AG10803 (cell line): ENCODE measurements at places on chromosomes 7 and 10.

DNA sequence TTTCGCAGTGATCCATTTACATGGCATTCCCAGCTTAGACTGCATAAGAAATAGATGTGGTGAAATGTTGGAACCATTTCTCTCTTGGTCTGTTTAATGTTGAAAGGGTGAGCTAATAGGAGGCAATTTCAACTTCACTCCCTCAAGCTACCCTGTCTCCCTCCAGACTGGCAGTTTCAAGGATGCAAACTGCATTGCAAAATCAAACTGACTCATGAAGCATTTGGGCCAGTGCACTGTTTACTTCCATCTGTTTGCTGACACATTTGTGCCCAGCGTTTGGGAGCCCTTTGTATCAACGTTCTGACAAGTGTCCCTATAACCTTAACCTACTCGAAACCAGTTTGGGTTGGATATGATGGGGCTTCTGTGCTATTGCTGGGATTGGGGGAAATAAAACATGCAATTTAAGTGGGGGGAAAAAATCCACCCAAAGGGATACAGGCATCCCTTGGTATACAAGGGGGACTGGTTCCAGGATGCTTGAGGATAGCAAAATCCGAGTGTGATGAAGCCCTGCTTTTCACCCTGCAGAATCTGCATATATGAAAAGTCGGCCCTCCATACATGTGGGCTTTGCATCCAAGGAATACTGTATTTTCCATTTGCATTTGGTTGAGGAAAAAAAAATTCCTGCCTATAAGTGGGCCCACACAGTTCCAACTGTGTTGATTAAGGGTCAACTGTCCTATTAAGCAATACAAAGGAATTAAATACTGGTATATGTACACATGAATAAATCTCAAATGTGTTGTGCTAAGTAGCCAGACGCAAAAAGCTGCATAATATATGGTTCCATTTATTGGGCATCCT lies 15.6 kb downstream of the RHEB start:
- DNase-seq: peak; percentile 96

DNA sequence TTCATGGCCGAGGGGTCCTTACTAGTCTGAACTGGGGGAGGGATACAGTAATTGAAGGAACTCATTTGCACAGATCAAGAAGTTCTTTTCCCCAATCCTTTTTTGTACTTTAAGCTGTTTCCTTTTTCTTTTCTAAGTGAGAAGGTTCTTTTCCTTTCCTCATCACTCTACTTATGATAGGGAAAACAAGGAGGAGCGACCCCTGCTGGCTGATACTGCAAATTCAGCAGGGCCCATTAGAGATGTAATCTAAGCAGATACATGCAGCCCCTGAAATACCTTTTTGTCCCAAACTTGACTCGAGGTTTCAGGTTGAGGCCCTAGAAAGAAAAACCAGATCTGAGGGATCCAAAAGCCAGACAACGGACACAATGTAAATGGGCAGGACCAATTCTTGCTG lies 305.5 kb downstream of the DNAJB9 start:
- peak; percentile 1 for DNase-seq

GRCh38 chr7:70890147-70890969 lies 241.6 kb upstream of the GALNT17 start:
- DNase-seq: no peak

DNA sequence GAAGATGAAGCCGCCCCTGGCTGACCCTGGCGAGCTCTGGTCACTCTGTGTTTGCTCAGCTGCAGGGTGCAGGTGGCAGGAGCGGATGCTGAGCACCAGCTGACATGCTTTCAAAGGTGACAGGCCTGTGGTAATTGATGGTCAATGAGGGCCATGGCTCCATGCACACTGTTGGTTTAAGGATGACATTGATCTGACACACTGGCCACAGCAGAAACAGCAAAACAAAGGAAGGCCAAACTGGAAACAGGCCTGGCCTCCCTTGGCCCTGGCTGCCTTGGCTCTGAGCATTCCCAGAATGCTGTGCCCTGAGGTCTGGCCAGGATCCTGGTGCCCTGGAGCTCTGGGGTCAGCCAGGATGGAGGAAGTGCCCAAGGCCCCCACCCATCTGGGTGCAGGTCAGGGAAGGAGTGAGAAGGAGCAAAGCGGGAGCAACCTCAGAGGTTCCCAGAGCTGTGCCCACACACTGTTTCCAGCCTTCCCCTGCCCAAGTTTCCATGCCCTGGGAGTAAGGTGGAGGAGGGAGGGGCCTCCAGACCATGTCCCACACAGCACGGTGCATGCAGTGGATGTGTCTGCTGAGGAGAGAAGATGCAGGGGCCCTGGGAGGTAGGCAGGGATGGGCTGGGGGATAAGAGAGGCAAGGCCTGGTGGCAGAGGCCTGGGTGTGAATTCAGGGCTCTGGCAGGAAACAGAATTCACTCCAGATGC lies 302.2 kb downstream of the RPS24 start:
- DNase-seq: peak; percentile 76

DNA sequence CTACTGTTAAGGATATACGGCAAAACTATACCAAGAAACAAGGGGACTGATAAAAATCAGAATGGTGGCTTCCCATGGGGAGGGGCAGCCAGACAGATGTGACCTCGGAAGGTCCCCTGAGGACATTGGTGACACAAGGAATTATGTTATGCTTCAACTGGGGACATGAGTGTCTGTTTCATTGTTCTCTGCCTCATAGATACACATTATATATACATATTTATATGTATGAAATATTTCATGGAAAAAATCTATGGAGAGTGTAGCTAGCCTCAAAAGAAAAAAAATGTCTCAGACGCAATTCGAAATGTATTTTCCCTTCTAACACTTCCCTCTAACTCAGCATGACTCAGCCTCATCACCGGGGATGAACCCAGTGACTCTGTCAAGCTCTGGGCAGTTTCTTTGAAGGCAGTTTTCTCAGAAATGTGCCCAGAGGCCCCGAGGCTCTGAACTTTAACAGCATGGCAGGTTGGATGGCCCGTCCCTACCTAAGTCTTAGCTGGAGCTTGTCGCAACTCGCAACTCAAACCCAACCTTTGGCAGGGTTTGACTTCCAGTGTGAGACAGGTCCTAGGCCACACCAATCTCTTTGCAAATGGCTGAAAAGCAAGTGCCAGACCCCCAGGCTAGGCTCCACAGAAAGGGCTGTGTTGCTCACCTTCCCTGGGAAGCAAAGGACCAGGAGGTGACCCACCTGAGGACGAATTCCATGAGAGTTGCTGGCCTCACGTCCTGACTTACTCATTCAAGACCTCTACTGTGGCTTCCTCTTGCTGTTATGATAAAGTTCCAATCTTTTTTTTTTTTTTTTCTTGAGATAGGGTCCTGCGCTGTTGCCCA lies 86.9 kb downstream of the CARD11 start:
- DNase-seq: peak; percentile 14

- no peak for DNase-seq
Observed at GRCh38 chr7:43652364-43652763, 69.5 kb downstream of the STK17A start.

DNA sequence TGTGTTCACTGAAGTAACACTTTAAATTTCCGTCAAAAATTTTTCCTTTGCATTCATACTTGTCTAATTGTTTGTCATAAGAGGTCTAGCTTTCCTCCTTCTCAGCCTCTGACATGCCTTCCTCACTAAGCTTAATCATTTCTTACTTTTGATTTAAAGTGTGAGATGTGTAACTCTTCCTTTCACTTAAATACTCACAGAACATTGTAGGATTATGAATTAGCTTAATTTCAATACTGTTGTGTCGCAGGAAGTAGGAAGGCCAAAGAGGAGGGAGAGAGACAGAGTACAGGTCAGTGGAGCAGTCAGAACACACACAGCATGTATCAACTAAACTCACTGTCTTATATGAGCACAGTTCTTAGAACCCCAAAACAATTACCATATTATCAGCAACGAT lies 99.0 kb downstream of the SRPK2 start:
- no peak for DNase-seq

- peak; percentile 56 for DNase-seq
Observed at GRCh38 chr10:34889004-34889869, 74.1 kb upstream of the PARD3 start.

DNA sequence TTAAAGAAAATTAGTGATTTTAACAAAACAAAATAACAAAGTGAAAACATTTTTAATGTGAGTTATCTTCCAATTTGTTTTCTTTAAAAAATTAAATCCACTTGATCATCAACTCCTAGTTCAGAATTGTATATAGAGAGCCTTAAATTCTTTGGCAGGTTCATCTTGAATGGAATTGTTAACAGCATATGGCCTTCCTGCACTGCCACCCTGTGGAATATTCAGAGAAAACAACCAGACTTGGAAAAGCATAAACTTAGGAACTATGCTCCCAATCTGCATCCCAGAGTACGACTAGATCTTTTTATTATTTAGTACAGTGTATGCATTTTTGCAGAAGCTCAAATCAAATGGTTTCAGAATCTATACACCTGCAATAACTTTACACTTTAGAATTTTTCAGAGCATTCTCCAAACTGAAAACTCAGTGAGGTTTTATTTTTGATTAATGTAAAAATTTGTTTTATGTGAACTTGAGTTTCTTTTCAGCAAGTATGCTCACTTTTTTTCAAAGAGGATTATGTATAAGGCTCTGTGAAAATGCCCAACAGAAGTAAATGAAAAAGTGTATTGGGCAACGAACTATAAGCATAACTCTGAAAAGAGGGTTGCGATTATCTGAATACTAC lies 44.9 kb upstream of the ANK3 start:
- peak; percentile 64 for DNase-seq

DNA sequence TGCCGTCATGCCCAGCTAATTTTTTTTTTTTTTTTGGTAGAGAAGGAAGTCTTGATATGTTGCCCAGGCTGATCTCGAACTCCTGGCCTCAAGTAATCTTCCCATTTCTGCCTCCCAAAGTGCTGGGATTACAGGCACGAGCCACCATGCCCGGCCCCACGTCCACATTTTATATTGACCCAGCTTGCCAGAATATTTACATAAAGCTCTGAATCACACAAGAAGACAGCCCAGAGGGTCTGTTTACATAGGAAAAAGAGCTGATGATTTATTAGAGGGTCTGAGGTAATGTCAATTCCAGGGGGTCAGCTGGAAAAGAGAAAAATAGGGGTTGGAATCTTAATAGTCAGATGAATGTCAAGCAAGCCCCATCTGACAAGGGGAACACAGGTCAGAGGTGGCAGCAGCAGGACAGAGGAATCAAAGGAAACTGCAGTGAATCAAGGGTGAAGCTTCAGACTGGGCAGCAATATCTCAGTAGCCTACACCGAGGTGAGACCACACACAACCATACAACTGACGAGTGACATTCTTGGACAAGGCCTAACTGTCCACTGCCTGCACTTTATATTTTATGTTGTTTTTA lies 15.8 kb upstream of the SLF2 start:
- no peak for DNase-seq

DNA sequence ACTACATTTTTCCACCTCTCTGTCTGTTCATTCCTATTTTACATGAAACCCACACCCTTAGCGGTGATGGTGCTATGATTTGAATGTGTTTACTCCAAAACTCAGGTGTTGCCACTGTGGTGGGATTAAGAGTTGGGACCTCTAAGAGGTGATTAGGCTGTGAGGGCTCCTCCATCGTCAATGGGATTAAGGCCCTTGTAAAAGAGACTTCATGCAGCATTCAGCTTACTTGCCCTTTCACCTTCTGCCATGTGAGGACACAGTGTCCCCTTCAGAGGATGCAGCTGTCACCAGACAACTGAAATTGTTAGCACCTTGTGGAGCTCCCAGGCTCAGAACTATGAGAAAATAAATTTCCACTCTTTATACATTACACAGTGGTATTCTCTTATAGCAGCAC lies 182.2 kb downstream of the NOC3L start:
- no peak for DNase-seq

DNA sequence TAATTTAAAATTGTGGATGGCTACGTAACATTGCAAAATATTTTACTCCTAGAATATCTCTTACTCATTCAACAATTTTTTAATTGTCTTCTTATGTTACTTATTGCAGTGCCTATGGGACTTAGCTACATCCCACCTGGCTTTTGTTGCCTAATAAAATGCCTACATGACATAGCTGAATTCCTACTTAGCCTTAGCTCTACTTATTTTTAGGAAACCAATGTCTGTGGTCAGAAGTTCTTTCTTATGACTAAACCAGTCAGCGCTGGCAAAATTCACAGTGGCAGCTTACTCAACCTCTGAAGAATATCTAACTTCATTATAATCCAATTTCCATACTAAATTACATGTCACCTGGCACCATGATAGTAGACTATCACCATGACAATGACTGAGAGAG lies 1612.4 kb upstream of the LRRTM3 start:
- DNase-seq: peak; percentile 81

- DNase-seq: peak; percentile 80
Observed at GRCh38 chr7:30914596-30914995, 2.9 kb downstream of the AQP1 start.

DNA sequence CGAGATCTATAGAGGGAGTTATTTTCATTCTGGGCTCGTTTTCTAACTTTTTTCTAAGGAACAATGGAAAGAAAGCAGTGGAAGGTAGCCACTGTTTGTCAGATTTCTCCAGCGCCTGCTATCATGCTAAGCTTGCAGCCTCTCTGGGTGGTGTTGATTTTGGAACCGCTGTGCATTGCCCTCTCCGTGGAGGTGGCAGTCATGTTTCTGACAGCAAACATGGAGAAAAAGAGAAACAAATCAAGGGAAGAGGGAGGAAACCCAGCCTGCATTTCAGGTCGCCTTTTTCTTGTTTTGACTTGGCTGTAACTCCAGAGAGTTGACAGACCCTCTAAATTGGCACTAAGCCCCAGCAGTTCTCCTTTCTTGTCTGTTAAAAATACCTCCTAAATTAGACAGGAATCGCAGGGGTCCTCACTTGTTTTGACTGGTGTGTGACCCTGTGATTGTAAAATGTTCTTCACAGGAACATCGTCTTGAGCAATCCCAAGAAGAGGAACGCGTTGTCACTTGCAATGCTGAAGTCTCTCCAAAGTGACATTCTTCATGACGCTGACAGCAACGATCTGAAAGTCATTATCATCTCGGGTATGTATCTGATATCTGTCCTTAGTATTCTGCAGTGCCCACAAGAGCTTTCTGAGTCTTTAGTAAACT lies 4.8 kb downstream of the ECHDC3 start:
- DNase-seq: no peak

GRCh38 chr10:97086530-97086929 lies 99.2 kb downstream of the SLIT1 start:
- no peak for DNase-seq

DNA sequence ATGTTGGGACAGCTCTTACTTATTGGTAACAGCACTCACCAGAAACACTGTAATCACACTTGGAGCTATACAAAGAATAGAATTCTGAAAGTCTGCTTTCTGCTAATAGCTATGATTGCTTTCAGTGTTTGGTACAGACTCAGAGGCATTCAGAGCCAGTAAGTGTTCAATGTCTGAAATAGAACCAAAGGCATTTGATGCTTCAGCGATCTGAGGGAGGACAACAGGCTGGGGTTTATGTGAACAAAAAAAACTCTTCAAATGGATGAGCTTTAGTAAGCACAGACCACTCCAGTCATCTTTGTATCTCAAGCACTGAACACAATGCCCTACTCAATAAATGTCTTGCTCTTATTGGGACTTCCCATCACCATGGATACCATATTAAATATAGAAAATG lies 322.8 kb upstream of the GRM3 start:
- no peak for DNase-seq
